ENCODE measurements at places on chromosomes 2 and 18.

DNA sequence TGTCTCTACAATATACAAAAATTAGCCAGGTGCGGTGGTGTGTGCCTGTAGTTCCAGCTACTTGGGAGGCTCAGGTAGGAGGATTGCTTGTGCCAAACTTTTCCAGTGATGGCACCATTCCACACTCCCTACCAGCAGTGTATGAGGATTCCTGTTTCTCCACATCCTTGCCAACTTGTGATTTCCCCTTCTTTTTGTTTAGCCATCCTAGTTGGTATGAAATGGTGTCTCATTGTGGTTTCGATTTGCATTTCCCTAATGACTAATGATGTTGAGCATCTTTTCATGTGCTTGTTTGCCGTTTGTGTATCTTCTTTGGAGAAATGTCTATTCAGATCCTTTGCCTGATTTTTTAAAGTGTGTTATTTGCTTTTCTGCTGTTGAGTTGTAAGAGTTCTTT is 41.0 kb downstream of the EPB41L5 start:
- no peak for DNase-seq

GRCh38 chr2:64606479-64607363 is 47.0 kb downstream of the SERTAD2 start:
- DNase-seq, result peak; percentile 78

DNA sequence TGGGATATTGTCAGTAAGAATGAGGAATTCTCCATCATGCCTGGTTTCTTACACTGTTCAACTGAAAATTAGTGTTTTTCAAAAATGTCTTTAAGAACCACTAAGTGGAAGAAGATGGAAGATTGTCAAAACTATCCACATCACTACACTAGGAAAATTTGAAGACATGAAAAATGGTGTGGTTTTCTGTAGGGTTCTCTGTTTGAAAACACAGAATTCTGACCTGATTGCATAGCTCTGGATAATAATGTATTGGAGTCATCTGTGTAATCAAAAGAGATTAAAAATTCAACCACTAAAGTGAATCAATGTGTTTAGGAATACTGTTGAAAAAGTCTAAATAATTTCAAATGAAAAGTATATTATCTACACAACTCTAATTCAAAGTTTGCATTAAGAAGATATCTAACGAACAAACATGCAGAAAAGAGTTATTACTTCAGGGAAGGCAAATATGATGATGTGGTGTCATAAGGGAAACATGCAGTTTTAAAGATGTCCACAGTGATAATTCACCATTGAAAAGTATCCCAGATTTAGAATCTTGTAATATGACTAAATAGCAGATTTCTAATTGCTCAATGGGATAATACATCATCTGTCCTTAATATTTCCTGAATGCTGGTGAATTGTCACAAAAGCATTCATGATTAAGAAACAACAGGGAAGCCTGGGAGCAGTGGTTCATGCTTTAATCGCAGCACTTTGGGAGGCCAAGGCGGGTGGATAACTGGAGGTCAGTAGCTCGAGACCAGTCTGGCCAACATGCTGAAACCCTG is 116.9 kb downstream of the ERBB4 start:
- no peak for DNase-seq

GRCh38 chr2:105329561-105330495 is at the start of gene TGFBRAP1:
TSS of gene TGFBRAP1 (minus strand) at chr2:105329735. CDS start at chr2:105308301, 21,434 bp downstream.
- peak; percentile 82 for DNase-seq

DNA sequence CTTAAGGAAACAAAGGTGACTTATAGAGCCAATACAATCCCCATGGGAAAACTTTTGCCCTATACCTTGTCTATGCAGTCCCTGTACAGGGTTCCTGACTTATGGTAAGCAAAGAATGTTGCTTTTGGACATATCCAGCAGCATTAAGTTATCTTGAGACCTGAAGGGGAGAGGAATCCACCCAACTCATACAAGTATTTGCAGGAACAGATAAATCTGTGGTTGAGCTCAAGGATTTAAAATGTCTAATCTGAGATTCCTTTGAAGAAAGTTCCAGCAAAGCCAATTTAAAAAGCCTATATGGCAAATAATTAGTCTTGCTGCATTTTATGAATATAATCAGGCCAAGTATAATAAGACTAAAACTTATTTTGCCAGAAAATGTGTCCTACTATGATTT is 739.5 kb upstream of the CDH2 start:
- no peak for DNase-seq

All from activated naive CD8-positive, alpha-beta T cell treated with anti-CD3 and anti-CD28 coated beads, Interleukin-2, amount 10 ng/mL, durations not matched to agents 7 days and 5 days (primary cell).